GM04504 (cell line): ENCODE measurements at places on chromosomes 13 and 19.

DNA sequence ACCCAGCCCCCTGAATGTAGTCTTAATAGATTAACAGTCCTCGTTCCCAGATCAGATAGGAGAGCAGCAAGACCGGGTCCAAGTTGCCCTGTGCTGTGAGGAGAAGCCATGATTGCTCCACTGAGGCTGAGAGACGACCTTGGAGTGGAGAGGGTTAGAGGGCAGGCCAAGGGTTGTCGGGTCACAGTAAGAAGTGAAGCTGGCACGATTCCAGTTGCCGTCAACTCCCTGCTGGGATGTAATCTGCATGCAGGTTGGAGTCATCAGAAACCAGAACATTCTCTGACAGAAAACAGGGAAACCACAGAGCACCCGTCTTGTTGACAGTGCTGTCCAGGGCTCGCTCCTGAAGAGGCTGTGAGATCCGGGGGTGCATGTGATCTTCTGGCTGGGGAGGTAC, 19.0 kb upstream of the ATP11A start:
- no peak for DNase-seq

DNA sequence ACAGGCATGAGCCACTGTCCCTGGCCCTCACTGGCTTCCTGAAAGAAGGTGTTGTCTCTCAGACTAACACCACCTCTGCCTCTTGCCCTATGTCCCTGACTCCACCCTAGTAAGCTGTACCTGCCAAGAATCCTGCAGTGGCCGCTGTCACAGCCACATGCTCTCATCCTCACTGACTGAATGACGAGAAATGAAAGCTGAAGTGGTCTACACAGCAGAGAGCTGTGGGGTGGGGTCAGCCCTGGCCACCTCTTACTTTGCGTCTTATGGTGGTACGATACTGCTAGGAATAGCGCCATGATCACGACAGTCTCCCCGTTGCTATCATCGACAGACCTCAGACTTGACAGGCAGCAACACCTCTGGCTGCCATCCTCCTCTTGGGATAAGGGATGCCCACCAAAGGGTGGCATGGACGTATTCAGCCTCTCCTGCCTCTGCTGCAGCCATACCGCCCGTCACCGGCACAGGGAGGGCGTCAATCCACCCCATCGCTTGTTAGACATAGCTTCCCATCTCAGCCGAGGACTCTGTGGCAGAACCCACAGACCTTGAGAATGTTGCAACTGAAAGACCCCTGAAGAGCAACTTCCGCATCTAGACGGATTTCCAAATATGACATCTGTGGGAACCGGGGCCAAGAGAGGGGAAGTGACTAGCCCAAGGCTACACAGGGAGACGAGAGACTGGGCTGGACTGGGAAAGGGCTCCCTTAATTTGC, 809 bp downstream of the MYO1F start:
- DNase-seq: no peak

- no peak for DNase-seq
Measured at GRCh38 chr13:20331419-20331818, 99.3 kb upstream of the GJB6 start.

DNA sequence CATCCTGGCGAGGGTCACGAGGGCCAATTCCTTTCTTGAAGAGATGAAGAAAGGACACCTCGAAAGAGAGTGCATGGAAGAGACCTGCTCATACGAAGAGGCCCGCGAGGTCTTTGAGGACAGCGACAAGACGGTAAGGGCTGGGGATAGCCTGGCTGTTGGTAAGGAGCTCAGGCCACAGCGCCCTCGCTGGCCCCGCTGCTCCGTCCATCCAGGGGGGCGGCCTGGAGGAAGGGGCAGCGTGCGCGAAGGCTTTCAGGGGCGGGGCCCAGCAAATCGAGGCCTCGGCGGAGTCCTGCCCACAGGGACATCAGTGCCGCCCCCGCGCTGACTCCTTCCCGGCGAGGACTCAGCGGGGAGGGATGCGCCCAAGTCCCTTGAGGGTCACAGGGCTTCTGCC, 6.9 kb downstream of the F10 start:
- DNase-seq: no peak

DNA sequence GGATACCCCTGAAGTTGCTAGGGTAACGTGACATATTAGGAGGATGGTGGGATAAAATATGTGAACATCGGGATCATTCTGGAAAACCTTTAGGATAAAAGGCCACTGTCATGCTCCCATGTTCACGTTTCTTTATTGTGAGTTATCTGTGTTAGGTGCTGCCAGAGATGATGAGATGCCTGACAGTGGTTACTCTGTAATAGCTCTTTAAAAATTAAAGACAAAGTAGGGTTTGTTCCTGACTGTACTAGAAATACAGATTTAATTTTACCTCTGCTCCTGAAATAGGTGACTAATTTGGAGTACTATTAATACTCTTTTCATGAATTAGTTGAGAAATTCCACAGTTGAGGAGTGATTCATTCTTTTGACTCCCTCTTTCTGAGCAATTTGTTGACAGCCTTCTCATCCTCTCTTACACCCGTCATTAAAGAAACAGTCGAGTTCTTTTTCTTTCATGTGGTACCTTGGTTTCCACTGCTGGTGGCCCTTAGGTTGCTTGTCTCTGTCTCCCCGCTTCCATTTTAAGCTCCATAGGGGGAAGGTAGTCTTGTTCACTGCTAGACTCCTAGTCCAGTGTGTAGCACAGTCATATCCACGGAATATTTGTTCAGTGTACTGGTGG, 28.4 kb downstream of the SAE1 start:
- no peak for DNase-seq

DNA sequence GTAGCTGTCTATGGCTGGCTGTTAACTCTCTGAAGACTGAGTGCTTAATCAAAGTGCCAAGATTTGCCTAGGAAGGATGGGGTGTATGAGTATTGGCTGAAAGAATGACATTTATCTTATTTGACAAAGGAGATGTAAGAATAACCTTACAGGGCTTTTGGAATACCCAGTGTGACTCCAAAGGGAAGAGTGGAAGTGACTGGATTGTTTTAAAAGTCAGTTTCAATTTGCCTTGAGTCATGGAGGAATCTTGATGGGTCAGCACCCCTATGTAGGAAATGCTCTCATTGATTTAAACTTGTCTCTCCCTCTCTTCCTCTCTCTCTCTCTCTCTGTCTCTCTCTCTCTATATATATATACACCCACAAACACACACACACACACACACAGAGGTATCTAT, 118.4 kb upstream of the CLDN10 start:
- no peak for DNase-seq

DNA sequence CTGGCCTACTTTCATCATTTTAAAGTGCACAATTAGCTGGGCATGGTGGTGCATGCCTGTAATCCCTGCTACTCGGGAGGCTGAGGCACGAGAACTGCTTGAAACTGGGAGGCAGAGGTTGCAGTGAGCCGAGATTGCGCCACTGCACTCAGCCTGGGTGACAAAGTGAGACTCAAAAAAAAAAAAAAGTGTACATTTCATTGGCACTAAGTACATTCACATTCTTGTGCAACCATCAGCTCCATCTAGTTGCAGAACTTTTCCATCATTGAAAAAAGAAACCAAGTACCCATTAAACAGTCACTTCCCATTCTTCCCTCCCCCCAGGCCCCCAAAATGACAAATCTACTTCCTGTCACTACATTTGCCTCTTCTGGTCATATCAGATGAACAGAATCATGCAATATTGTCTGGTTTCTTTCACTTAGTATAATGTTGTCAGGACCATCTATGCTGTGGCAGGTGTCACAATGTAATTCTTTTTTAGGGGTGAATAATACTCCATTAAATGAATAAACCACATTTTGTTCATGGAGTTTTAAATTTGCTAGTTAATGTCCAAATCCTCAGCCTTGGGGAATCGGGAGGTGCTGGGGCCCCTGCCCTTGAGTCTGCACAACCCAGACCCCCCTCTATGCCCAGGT, 7.4 kb upstream of the SIGLEC11 start:
- DNase-seq: no peak

DNA sequence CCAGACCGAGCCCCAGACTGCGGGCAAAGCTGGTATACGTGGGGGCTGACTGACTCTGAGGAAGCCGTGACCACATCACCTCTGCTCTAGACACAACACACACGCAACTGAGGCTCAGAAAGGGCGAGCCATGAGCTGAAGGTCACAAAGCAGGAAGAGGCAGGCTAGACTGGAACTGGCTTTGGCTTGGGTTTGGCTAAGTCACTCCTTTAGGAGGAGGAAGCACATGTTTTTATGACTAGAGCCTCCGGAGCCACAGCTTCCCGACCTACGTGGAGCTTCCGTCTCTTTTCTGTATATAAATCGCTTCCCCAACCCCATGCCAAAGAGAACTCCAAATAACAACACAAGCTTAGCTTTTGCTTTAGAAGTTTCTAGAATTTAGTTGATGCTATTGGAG, 48.0 kb downstream of the RFX2 start:
- no peak for DNase-seq
